BE2C (cell line): ENCODE measurements at places on chromosomes 5 and 9.

DNA sequence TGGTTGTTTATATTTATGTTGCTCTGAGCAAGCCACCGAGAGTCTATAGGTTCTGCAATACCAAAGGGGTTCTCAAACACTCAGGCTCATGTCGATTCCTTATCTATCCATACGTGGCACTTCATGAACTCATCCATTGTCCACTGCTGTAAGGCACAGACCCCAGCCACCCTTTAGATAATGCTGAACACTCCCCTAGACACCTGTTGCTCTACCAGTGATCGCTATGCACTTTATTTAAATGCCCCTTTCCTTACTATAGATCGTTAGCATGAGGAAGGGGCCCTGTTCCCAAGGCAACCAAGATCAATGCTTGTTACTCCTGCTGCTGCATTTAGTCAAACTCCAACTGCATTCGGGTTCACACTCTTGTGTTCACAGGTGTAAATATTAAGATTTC is 171.9 kb downstream of the PAM start:
- no peak for DNase-seq

DNA sequence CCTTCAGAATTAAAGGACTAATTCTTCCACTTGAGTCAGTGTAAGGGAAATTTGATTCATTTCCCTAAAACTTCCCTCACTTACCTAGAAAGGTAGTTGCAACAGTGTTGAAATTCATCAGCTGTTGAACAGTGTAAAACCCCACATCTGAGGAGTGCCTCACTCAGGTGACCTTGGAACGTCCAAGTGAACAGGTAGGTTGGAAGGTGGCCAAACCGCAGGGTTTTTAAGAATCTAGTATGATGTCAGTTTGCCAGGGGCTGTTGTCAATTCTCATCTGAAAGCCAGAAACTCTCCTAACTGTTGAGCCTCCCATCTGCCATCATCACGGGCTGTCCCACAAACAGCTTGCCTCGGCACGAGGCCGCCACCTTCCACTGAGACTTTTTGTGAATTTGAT is 105.7 kb downstream of the TMEM174 start:
- no peak for DNase-seq

DNA sequence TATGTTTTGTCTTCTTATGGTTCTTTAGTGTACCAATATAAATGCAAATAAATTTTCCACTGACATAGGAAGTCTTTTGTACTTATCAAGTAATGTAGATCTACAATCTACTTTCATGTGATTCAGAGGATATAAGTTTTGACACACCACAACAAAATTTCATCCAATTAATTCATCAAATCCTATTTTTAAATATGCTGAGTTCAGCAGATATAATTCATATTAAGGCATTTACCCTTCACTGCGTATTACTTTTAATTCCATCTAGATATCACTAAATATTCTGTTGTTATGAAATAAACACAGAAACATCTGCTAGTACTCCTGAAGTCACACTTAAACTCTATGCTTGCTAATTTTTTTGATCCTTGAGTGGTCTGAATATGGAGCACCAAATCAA is 19.8 kb upstream of the ZNF354A start:
- no peak for DNase-seq

DNA sequence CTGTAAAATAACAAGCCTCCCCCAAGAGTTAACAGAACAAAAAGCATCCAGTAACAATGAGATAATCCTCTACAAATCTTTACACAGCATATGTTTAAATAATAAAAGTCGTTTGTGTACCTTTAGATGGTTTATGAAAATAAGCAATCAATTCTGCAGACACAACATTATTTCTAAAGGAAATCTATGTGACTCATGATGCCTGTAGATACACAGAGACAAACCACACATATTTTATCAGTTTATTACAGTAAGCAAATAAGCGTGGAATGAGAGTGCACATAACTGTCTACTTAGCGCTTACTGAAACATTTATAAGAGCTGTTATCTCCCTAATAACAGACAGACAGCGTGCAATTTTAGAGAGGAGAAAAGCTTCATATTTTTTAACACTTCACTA is 243.6 kb downstream of the AP3B1 start:
- no peak for DNase-seq

DNA sequence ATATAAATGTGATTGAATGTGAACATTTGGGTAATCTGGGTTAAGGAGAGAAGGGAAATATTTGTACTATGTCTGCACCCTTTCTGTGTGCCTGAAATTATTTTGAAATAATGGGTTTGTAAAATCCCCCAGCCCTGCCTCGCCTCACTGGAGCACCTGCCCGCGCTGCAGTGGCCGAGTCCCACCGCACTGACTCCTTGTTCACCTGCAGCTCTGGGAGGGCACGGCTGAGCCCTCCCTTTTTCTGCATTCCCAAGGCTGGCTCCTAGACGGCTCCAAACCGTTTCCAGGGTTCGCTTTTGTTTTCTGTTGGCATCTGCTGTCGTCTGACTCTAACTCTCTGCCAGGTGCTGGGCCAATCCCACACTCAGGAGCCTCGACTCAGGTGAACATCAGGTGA is 17.6 kb upstream of the PPP1R26 start:
- no peak for DNase-seq

- DNase-seq = no peak
Observed at GRCh38 chr5:122981846-122982245, 54.7 kb downstream of the PPIC start.

DNA sequence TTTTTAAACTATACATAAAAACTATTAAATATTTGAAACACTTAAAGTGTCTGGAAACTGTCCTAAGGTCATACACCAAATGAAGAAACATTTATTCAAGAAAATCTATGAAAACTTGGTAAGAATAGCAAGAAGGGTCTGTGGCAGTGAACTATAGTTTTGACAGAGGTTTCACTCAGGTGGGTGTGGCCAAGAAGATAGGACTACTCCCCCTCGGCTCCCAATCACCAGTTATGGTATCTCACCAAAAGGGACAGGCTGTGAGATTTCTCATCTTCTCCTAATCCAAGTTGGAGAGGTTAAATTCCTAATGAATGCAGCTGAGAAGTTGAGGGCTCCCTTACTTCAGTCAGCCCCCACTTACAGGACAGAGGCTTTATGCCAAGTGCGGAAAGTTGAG is 2.9 kb downstream of the ARSK start:
- no peak for DNase-seq

DNA sequence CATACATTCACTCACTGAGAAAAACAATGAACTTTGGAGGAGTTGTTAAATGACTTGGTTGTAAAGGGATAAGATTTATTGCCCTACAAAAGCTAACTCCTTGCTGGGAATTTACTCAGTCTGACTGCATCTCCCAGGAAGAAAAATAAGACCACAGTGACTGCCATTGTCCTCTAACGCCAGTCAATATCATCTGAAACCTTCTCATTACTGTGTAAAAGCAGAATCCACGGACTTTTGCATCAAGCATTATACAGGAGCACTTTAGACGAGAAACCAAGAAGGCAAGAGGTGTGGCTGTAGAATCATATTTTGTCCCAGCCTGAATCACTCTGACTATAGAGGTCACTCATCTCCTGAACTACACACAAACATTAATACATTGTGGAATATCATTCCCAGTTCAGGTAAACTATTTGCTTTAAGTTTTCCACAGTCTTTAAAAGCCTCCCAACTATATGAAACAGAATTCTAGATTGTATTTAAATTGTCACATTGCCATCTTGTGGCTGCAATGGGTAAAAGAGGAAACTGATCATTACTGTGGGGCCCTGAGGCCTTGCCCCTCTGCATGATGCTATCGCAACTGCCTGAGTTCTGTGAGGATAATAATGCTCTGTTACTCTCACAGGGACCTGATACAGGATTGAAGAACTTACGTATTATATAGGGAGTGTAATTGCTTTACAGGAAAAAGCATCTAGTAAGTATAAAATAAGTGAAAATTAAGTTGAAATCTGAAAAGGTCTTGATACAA is 142.9 kb downstream of the SLCO4C1 start:
- DNase-seq = peak; percentile 64

DNA sequence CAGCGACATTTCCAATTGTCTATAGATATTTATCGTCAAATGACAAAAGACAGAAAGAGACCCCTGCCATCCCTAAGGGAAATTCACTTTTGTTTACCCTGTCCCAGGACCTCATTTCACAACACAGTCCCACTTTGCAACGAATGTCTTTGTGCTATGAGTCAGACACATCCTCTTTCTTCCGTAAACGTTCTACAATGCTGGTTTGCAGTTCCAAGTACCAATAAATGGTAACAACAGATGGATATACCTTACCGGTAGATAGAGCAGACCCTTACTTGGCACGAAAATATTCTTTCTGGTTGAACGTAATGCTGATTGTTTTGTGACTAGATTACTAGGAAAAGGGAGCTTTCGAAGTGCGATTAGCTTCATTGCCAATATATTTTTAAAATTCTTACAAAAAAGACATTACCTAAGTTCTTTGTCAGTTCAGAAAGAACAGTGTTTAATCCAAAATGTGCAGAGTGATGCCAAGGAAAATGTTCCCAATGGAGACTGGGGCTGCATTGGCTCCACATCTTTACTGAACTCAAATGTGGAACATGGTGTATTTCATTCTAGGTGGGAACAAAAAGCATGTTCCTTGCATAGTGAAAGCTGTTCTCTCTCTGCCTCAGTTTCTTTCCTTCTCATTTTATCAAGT is 202.5 kb upstream of the SLC27A6 start:
- DNase-seq = no peak

DNA sequence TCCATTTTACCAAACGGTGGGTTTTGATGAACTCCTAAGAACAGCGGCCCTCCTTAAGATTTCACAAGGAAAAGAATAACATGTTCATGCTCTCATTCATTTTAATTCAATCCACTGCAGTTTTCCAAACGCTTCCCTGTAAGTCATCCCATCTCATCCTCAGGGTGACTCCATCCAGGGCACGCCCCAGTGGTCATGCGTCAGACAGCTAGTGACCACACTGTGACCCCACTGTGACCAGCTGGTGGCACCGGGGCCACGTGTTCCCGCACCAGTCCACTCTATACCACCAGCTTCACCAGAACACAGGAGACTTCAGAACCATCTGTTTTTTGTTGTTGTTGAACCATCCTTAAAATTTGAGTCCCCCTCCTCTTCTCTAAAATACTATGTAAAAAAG is 14.3 kb downstream of the ATPSCKMT start:
- DNase-seq = no peak

DNA sequence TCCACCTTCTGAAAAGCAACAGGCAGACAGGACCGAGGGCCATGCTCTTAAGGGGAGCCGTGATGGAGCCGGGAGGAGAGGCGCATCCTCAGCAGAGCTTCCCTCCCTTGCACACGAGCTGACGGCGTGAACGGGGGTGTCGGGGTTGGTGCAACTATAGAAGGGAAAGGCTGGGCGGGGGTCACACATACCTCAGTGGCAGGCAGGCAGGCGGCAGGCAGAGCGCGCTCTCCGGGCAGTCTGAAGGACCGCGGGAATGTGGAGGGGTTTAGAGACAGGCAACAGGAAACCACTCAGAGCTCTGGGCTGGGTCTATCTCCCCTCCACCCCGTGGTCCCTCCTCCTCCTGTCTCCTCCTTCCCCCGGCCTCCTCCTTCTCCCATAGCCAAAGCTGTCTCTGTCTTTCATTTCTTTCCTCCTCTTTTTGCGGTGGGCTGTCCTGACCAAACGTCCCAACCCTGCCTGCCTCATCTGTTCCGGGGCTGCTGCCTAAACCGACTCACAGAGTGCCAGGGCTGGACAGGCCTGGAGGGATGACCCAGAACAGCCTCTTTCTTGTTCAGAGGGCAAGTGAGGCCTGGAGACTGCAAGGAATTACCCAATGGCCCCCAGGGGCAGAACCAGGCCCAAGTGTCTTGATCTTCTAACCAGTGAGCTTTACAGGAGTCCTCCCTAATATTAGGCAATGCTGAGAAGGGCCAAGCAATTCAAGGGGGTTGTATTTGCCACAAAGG is at the start of gene SPARC:
SPARC (minus strand) TSS at position 242 of the 734 bp plus-strand sequence. CDS start 10,727 bp downstream, outside the sequence.
- peak; percentile 49 for DNase-seq

DNA sequence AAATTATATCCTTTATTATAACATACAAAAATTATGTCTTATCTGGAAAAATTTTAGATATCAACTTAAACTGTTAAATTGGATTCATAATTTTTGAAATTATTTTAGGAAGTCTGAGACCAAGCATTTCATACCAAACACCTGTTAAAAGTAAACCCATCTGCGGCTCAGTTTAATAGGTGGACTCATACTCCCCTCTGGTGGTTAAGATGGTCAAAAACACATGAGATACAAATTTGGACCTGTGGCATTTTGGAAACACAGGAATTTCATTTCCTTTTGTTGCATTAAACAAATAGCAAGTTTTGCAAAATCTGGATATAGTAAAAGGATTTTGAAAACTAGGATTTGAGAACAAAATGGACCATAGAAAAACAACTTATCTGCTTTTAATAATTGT is 53.7 kb downstream of the RGMB start:
- no peak for DNase-seq

- no peak for DNase-seq
Observed at GRCh38 chr5:61638476-61638875, 306.4 kb downstream of the ZSWIM6 start.

DNA sequence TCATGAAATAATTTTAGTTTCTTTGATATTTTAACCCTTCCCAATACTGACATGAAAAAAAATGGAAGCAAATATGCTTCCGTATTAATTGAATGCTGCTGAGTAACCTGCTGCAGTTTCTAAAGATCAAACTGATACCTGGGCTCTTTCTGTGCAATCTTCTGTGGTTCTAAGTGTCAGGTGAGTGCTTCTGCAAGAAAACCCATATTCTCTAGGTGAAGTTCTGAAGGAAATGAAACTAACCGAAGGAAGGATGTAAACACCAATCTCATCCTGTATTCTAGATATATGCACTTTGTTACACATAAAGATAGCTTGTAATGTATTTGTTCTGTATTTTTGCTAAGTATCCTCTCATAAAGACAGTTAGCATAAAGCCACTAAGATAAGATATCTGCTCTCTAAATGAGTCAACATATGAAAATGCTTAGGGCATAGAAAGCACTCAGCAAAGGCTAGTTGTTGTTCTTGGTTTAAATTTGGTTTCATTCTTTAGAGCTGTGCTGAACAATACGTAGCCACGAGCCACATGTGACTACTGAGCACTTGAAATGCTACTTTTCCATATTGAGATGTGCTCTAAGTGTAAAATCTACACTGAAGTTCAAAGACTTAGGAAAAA is 52.0 kb downstream of the ITGA2 start:
- no peak for DNase-seq

GRCh38 chr5:95382801-95383200 is 8.4 kb upstream of the FAM81B start:
- DNase-seq = no peak
